Forelimb muscle (tissue), 1 donor: ENCODE measurements at places on chromosomes 11 and 22.

GRCh38 chr22:39437791-39438704 is 18.8 kb upstream of the MGAT3 start:
- DNase-seq = no peak

DNA sequence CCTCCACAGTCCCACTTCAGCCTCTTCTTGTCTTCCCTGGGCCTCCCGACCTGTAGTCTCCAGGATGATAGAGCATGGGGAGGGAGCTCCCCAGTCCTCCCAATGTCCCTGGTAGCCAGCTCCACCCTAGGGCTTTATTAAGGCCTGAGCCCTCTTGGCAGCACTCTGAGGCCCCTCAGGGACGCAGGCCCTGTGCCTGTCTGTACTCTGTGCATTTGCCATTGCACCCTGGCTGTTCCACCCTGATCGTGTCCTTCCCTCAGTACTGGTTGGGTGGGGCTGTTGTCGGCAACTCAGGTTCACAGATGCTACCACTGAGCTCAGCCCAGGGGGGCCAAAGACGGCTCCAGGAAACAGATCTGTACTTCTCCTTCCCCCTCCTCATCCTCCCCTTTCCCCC is 7.2 kb downstream of the SSTR3 start:
- no peak for DNase-seq

DNA sequence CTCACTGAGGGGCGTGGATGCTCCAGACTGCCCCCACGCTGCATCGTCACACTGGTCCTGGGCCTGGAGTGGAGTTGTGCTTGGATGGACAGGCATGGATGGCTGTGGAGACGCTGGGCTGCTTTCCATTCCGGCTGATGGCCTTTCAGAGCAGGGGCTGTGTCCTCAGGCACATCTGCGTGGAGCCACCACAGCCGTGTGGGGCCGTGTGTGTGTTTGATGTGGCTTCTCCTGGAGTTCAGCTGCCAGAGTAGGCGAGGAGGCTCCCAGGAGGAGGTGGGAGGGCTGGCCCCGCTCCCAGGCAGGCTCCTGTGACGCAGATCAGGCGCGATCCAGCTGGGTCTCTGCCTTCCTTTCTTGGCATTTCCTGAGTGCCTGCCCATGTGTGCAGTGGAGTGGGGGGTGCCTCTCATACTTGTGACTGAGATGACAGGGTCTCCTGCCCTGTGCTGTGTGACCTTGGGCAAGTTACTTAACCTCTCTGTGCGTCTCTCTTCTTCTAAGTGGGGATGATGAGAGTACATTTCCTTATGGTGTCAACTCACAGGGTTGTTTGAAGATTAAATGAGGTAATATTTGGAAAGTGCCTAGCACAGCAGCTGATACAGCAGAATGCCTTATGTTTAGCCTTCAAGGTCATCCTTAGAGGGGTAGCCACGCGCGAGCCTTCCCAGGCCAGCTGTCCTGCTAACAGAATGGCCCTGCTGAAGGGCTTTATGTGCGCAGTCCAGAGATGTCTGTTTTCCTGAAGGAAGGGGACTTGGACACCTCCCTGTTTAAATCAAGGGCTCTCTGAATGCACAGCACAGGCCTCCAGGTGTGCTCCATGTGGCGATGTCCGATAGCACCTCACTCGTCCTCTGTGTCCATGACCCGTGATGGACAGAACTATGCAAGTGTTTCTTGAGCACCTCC is 33.5 kb downstream of the GLB1L2 start:
- DNase-seq = no peak

- no peak for DNase-seq
Observed at GRCh38 chr11:17547051-17547577, at the start of gene OTOG. OTOG (plus strand) TSS chr11:17547259; CDS start chr11:17547373, 114 bp downstream.

DNA sequence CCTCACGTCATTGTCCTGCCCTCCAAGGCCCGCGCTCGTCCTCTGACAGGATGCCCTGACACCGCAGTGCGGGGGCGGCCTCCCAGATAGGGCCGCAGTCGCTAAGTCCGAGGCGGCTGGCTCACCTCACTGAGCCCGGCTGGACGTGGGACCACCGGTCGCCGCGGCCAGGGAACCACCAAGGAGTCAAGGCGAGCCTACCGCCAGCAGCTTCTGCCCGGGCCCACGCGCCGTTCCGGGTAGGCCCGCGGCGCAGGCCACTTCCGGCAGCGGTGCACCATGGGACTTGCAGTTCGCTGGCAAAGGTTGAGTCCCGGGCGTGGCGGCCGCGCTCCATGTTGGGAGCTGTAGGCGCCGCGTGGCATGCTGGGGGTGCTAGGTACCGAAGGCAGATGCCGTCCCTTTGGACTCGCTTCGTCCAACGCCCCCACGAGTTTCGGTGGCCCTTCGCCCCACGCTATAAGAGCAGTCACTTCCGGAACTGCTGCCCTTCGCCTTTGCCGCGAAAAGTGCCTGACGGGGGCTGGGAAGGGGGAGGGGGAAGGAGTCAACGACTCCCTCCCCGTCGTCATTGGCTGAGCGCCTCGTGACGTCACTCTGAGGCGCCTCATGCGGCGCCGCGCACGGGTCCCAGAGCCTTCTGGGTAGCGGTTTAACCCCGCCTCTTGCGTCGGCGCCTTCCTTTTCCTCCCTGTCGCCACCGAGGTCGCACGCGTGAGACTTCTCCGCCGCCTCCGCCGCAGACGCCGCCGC is at the start of gene RPLP2:
Gene RPLP2, plus strand, starts transcription at position 681 of the 753 bp plus-strand sequence. CDS start 268 bp downstream, outside the sequence.
- DNase-seq = peak; percentile 96

DNA sequence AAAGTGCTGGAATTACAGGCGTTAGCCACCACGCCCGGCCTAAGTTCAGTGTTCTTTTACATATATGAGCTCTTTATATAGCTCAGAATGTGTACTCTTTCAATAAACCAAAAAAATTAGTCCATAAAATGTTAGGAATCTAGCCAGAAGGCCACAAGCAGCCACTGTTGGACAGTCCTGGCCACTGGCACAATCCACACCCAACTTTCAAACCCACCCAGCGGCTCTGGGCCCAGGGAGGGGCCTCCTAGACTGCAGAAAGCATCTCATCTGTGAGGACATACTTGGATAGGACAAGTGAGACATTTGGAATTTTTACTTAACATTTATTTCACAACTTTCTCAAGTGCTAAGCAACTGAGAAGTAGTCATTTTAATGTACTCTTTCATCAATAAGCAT is 6.4 kb downstream of the PACSIN2 start:
- DNase-seq = no peak

DNA sequence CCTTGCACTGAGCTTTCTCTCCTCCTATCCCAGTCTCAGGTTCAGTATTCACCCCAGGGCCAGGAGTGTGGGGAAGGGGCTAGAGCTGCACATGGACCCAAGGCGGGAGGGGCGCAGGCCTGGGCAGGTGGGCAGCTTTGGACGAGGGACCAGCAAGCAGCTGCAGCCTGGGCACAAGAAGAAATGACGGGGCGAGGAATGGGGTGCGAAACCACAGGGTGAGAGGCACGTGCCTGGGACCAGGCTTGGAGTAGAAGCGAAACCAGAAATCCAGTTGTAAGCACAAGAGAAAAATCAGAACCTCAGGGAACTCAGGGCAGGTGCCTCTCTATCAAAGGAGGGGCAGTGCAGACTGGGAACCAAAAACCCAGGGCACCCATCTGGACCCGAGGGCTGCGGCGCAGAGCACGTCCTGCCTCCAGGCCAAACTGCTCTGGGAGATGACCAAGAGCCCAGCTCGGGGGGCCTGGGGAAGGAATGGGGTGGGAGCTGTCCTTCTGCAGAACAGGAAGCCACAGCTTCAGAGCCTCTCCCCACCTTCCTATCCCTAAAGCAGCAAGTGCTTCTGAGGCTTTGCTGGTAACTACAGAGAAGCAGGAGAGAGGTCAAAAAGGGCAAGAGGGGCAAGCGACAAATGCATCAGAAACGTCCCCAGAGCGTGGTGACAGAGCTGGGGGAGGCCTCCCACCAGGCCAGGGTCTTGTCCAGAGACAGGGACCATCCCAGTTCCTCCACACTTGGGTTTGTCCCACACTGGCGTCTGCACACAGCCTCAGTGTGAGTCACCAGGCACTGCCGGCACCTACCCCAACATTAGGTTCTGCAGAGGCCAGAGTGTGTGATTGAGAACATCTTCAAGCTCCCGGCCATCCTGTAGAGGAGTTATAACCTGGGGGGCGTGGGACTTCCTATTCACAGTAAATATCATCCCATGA is 18.3 kb upstream of the TMPRSS4 start:
- DNase-seq = no peak

- DNase-seq = no peak
Observed at GRCh38 chr22:28759861-28760560, 12.5 kb upstream of the CCDC117 start.

GRCh38 chr11:9001736-9002135 is 2.1 kb downstream of the NRIP3 start:
- DNase-seq = no peak

- DNase-seq = no peak
Observed at GRCh38 chr11:102510439-102511135, 20.0 kb downstream of the MMP7 start.

DNA sequence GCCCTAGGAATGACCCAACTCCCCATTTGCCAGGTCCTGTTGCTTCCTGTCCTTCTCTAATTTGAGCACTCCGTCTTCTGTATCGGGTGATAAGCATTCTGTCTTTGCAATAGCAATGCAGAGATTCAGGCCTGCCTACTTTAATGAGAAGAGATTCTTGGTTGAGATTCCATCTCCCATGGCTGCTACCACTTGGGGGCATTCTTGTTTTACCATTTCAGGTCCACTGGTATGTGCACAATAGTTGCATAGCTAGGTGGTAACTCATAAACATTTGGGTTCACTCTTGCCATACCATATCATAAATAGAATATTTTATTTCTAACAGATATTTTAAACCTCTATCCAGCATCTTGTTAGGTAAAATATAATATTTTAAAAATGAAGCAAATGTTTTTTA is 34.4 kb upstream of the CALCB start:
- no peak for DNase-seq

- no peak for DNase-seq
Observed at GRCh38 chr22:44648821-44649565, 53.0 kb upstream of the PRR5 start.

DNA sequence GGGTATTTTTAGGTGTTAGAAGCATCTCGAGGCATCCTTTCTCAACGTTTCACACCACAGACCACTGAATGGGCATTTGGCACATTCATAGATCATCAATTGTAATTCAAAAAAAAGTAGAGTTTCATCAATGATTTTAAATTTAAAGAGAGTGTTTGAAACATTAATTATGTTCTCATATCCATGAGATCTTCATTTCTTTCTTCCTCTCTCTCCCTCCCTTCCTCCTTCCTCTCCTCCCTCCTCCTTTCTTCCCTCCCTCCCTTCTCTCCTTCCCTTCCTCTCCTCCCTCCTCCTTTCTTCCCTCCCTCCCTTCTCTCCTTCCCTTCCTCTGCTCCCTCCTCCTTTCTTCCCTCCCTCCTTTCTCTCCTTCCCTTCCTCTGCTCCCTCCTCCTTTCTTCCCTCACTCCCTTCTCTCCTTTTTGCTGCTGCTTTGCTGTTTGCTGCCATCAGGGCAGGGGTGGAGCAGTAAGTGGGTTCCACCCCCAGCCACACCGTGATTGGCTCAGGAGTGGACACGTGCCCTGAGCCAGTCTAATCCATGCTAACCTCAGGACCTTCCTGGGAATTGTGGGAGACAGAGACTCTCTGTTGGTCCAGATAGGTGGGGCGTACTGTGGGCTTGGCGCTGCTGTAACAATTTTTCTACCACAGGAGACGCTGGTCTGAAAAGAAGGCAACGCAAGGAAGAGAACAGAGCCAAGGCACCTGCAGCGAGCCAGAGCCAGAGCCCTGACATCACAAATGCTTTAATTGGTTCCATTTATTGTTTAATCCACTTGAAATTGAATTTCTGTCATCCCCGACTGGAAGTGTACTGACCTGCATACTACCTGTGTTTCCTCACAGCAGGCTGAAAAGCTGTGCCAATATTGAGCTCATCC is 33.7 kb upstream of the APOBEC3A start:
- DNase-seq = peak; percentile 68

GRCh38 chr11:65121447-65121864 is 478 bp downstream of the FAU start:
- no peak for DNase-seq

GRCh38 chr11:91730057-91730456 is 494.6 kb upstream of the FAT3 start:
- no peak for DNase-seq

DNA sequence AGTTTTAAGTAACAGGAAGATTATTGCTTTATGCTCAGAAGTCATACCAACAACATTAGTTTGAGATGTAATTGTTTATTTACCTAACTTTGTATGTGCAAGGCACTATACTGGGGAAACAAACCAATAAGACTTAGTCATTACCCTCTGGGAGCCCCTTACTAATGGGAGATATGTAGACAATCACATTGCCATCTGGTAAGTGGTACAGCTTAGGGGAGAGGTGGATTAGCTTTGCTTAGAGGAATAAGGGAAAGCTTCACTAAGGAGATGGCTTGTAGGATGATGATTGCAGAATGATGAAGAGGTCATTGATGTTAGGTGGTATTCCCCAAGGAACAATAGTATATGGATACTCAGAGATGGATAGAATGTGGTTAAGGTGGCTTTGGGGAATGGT is 17.5 kb downstream of the EMSY start:
- no peak for DNase-seq

DNA sequence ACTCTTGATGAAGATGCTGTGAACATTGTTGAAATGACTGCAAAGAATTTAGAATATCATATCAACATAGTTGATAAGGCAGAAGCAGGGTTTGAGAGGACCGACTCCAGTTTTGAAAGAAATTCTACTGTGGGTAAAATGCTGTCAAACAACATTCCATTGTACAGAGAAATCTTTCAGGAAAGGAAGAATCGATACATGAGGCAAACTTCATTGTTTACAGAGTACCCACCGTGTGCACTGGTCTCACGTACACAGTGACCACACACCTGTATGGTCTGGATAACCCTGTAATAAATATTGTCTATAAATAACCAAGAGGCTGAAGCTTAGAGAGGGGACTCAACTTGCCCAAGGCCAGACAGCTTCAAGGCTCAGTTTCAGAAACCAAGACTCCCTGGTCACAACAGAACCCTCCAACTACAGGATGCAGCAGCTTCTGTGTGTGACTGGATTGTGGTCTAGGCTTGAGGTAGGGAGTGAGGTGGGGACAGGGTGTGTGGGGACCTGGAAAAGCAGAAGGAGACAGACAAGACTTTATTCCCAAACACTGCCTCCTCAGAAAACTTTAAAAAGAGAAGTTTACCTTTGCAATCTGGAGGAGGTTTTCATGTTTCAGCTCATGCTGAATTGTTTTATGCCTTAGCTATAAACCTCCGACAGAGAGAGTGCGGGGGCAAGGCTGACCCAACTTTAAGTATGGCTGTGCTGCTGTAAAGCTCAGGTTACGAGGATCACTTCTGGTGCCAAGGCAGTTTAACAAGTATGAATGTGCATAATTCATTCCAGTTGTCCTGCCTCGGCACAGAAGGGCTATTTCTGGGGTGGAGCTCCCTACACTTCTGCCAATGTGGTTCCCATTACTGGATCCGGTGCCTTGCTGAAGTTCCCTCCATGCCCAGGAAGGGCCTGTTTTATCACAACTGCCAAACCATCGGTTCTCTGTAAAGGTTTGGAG is 372.6 kb upstream of the NARS2 start:
- DNase-seq = no peak

- no peak for DNase-seq
Observed at GRCh38 chr22:27107824-27108223, 450.4 kb downstream of the MIAT start.

GRCh38 chr11:65745049-65745448 is 24.5 kb upstream of the RNASEH2C start:
- no peak for DNase-seq
